ENCODE measurements at places on chromosomes 12 and 14.
A peak's percentile ranks its signal among the peaks of the same experiment; 100 is the strongest.

DNA sequence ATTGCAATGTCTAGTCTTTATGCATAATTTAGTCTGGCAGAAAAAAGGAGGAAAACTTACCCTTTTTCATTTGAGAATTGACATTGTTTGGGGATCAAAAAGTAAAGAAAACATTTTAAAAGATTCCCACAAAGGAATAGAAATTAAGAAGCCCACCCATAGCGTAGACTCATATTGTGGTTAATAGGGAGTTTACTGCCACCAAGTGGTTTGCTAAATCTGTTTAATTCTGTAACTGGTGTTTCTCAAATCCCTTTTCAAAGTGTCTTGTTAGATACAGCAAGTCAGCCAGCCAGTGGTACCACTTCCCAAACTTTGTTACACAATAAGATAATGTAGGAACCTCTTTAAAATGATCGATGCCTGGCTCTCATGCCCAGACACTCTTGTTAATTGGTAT lies 180.3 kb downstream of the IPO8 start:
- DNase-seq: no peak

DNA sequence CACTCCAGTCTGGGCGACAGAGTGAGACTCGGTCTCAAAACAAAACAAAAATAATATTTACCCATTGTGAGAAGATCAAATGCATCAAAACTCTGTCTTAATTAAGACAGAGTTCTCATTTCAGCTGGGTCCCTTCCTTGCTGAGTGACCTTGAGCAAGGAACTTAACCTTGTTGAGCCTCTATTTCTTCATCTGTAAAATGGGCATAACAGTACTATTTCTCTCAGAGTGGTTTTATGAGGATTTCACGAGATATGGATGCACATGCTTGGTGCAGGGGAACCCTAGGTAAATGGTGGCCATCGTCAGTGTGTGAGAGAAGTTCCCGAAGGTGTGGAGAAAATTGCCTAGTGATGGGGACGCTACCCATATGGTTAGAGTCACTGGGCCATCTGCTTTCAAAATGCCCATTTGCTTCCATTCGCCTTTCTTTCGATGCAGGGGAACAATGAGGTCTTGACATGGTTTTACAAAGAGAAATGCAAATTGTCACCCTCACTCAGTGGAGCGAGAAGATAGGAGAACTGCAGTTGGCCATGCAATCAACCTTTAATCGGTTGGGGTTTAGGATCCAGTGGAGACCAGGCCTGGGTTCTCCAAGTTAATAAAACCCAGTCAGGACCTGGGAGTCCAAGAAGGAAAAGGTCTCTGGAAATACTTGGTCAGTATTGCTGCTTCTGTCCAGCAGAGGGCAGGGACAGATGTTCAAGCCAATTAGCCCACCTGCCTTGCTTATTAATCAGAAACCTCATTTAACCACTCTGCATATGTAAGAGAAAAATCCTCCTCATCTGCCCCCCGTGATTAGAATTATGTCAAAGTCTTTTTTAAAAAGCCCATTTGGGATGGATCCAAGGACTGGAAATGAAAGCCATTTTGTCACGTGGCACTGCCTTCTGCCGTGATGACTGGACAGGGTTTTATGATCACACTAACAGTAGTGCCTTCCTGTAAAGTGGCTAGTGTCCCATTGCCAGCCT lies 37.2 kb downstream of the CFAP251 start:
- no peak for DNase-seq

GRCh38 chr12:71691504-71692129 lies 5.7 kb downstream of the TMEM19 start:
- no peak for DNase-seq

DNA sequence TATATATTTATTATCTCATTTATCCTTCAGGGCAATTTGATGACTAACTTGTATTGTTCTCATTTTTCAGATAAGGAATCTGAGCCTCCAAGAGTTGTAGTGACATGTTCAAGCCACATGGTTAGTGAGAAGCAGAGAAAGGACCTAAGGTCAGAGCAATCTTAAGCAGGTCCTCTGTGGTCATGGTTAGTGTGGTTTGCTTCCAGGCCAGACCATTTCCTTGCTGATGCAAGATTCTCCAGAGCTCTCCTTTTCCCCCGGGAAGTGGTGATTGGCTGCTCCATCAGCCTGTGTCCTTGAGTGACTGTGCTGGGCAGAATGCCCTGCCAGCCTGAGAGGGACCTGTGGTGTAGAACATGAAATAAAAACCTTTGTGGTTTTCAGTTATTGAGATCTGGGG lies 141.3 kb downstream of the KTN1 start:
- no peak for DNase-seq

- no peak for DNase-seq
These were observed 106.1 kb downstream of the PTPN11 start for GRCh38 chr12:112524676-112525425.

DNA sequence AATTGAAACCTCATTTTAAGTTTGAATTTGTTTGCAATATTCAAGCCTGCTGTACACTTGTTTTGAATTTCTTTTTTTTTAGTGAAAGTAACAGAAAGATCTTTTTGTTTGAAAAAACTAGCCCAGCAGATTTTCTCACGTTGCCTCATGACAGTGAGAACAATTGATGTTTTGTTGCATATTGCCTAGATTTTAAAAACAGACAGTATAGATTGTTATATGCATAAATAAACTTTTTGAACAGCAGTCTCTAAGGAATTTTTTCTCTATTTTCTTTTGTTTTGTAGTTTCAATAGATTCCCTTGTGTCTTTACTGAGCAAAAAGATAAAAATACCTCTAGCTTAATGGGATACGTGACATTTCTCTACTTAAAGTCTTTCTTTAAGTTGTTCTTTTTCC lies 15.4 kb downstream of the OR6C6 start:
- DNase-seq: no peak

DNA sequence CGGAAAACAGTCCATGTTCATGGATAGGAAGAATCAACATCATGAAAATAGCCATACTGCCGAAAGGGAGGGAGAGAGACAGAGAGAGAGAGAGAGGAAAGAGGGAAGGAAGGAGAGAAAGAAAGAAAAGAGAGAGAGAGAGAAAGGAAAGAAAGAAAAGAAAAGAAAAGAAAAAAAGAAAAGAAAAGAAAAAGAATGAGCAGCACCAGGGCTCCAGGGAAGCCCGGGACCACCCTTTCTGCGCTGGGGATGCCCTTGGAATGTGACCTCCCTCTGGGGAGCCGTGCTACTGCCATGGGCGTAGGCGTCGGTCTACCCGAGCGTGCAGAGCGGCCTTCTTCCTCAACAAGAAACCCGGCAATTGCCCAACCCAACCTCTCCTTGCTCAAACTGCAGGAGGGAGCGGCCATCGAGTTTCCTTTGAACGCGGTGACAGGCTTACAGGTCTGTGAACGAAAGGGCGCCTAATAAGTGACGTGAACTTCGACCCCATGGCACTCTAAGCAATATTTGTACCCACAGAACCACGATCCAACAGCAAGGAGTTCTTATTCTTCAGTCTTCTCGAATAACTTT lies 16.9 kb downstream of the OR6S1 start:
- no peak for DNase-seq

DNA sequence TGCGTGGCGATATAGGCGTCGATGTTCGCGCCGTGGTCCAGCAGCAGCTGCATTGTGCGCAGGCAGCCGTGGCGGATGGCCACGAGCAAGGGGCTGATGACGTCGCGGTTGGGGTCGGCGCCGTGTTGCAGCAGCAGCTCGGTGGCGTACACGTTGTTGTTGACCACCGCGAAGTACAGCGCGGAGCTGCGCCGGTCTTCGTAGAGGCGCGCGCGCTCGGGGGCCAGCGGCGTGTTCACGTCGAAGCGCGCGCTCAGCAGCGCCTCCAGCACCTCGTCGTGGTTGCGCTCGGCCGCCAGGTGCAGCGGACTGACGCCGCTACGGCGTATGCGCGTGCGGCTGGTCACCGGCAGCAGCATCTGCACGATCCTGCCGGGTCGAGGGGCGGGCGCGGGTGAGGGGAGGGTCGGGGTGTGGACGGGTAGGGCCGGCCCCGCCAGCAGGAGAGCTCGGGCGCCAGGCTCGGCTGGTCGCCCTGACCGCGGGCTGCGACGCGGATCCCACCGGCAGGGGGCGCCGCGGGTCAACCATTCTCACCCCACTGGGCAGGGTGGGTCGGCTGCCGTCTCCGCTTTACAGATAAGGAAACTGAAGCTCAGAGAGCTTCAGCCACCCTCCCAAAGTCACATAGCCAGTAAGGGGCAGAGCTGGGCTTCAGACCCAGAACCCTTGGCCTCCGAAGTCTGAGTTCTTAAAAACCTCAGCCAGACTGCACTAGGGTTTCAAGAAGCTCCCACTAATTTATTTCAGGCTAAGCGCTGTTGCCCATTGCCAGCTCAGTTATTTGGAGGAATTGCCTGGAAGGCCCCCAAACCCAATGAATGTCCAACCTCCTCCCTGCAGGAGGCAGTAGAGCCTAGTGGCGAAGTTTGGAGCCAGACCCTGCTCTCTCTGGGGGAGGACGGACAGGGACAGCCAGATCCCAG lies 12.4 kb downstream of the FAM181A start:
- DNase-seq: peak; percentile 94

DNA sequence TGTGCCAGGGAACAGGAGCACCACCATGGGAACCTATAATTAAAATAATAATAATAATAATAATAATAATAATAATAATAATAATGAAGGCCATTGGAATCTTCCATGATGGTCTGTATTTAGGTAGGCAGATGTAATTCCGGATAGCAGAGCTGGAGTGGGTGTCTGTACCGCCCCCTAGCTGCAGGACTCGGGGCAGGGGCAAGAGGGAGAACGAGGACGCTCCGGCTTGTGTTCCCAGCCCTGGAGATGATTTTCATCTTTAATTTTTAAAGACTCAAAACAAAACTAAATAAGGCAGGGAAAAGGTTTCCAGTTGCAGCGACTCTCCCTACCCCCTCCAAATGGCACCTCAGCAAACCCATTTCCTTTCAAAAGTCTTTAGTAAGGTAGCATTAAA lies 501.1 kb downstream of the VRK1 start:
- no peak for DNase-seq

DNA sequence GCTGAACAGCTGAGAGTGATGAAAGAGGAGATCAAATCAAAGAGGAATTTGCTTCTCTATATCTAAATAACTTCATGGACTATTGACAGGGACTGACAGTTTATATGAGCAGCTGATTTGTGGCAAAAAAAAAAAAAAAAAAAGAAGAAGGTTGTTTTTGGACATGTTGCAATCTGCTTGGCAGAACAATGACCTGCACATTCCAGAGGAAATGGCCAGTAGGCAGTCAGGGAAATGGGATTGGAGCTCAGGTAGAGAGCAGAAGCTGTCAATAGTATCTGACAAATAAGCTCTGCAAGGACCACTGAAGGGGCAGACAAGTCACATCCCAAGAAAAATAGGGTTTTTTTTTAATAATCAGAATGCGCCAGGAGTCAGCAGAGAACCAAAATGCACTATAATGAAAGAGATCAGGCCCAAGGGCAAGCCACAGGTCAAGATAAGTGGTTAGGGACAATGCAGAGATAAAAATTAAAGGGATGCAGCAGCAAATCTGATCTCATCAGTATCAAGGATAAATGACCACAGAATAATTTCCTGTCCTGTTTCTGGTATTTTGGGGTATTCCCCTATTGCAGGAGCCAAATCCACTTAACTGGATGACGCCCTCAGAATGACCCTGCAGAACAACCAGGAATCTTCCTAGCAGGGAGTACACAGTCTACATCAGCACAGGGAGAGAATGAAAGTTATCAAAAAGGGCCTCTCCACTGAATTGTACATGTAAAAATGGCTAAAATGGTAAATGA lies 22.6 kb upstream of the DUSP16 start:
- DNase-seq: no peak

- no peak for DNase-seq
These were observed 7.4 kb upstream of the HOXC11 start for GRCh38 chr12:53965281-53966084.

DNA sequence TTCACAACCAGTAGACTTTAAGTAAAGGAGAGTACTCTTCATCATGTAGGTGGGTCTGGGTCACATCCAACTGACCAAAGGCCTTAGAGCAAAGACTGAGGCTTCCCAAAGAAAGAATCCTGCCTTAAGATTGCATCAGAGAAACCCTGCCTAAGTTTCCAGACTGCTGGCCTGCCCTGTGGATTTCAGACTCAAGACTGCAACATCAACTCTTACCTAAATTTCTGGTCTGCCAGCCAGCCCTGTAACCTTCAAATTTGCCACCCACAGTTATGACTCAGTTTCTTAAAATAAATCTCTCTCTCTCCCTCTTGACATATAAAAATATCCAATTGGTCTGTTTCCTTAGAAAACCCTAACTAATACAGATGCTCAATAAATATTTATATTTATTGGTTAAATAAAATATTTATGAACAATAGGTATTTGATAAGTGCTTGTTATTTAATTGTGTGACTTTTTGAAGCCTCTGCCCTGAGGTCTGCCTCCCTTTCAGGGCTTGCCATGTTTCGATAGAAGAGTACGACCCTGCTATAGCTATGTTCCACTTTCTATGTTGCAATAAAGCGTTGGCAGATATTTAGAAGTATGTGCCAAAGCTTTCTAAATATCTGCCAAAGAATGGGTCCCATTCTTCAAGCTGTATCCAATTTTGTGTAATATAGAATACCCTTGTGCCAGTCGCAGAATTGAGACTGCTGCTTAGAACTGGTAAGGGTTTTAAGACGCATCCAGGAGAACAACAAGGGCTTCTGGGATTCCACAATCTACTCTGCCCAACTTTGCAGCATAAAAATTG lies 65.7 kb downstream of the TMEM30B start:
- no peak for DNase-seq

DNA sequence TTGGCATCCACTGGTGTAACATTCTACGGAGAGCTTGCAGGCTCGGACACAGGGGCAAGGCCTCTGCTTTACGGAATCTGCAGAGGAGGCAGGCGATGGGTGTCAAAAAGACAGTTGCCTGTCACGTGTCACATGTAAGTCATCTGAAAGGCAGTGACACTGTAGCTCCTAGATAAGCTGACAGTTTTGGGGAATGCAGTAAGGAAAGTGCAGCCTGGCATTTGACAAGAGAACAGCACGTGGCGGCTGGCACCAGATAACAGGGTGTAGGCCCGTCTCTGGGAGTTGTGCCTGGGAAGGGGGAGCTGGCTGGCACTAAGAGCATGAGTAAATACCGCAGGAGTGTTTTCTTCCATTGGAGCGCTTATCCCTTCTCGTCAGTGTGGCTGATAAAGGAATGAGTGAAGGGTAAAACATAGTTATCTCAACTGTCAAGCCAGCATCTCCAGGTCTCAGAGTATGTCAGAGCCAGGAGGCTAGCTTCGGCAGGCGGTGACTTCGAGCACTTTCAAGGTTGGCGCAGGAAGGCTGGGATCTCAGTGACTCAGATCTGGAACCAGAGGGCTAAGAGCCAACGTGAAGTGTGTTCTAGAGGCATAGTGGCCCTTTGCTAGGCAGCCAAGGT lies 26.1 kb downstream of the ADCK1 start:
- no peak for DNase-seq

- no peak for DNase-seq
These were observed 182.8 kb downstream of the NUAK1 start for GRCh38 chr12:105955976-105956375.

DNA sequence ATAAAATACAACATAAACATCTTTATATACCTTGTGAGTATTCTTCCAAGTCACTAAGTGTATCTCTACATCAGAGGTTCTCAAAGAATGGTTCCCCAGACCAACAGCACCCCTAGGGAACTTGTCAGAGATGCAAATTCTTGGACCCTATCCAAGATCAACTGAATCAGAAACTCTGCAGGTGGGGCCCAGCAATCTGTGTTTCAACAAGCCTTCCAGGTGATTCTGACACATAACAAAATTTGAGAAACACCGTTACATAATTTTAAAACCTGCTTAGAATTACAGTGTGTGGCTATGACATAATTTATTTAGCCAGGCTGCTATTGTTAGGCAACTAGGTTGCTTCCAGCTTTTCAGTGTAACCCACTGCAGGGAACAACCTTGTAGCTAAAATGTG lies 49.8 kb downstream of the NTN4 start:
- no peak for DNase-seq
